ENCODE measurements at places on chromosomes 13 and 19.

DNA sequence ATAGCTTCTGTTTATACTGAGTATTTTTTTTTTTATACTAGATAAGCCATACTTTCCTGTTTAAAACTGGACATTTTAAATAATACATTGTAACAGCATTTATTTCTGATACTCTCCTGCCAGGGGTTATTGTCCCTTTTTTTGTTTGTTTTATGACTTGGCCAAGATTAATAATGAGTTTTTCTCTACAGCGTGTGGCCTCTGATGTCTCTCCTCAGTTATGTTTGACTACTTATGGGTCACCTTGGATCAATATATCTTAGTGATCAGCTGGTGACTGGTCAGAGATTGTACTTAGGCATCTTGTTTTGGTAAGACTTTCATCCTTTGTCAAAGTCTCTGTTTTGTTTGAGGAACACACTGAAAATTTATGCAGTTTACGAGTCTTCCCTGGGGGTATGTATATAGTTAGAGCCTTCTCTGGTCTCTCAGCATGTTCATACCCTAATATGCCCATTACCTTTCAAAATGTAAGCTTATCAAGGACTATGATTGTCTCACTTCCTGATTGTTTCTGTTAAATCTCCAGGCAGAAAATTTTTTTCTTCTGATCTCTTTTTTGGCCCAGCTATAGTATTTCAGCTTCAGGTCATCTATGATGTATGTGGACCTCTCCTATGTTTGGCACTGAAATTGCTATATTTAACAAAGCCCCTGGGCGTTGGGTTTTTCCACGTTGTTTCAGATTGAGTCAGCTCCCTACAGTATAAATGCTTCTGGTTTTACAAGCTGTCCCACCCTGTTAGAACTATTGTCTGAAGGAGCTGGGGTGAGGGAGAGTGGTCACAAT lies 87.9 kb downstream of the URI1 start:
- no peak for DNase-seq

GRCh38 chr19:23762884-23763711 lies 4.4 kb upstream of the ZNF681 start:
- DNase-seq = peak; percentile 79

GRCh38 chr13:37870489-37870845 lies 895 bp upstream of the TRPC4 start:
- DNase-seq = no peak

- DNase-seq = no peak
These were observed 4.7 kb downstream of the NKPD1 start for GRCh38 chr19:45156011-45156630.

DNA sequence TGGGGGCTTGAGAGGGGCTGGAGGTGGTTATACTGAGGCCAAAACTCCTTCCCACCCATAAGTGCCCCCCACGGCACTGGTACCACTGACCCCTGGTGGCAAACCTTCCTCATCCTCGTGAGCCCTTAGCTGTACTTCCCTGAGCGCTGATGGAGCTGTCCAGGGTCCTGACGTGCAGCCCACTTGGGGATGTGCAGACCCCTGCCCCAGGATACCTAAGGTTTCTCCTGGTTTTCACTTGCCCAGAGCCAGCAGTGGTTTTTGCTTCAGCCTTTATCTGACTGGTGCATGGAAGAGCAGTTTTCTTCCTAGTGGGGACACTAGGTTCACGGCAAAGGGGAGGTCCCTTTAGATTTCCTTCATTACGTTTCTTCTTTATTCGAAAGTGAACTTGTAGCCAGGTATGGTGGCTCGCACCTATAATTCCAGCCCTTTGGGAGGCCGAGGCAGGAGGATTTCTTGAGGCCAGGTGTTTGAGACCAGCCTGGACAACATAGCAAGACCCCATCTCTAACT lies 28.7 kb upstream of the KCTD15 start:
- DNase-seq = peak; percentile 11

GRCh38 chr13:28618230-28618994 lies 40.5 kb upstream of the POMP start:
- no peak for DNase-seq

DNA sequence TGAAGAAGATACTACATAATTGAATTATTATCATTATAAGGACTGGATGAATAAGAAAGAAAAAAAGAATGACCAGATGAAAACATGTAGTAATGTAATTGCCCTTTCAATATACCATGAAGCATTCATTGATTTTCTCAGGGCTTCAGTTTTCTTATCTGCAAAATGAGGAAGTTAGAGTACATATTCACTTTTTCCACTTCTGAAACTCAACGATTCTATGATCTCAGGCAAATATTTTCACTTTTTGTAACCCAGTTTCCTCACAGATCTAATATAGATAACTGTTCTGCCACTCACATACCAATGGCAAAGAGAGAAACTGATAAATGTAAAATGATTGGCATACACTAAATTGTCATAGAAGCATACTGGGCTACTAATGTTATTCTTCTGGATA lies 856.6 kb upstream of the KLHL1 start:
- DNase-seq = no peak

DNA sequence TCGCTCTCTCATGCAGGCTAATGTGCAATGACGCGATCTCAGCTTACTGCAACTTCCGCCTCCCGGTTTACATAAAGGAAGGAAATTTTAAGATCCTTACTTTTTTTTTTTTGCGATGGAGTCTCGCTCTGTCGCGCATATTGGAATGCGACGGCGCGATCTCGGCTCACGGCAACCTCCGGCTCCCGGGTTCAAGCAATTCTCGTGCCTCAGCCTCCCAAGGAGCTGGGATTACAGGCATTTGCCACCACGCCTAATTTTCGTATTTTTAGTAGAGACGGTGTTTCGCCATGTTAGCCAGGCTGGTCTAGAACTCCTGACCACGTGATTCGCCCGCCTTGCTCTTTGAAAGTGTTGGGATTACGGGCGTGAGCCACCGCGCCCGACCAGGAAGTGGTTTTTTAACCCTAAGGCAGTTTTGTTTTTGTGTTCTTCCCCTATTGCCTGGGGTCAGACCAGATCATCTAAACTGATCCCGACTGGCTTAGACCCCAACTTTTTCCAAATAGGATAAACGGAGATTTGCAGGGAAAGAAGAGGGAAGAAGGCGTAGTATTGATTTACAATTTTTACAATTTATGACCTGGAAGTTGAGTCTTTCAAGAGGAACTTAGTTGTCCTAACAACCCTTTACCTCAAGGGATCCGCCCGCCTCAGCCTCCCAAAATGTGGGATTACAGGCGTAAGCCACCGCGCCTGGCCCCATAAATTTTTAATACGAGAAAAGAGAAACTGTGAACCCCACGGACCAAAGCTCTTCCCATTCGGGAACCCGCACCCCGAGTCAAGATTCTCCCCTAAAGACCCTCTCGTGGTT lies 142.0 kb downstream of the ZNF737 start:
- DNase-seq = peak; percentile 59

GRCh38 chr13:59458908-59459579 lies 704.7 kb downstream of the DIAPH3 start:
- DNase-seq = peak; percentile 53

- DNase-seq = no peak
These were observed 415.3 kb downstream of the IRS2 start for GRCh38 chr13:109371066-109371465.

DNA sequence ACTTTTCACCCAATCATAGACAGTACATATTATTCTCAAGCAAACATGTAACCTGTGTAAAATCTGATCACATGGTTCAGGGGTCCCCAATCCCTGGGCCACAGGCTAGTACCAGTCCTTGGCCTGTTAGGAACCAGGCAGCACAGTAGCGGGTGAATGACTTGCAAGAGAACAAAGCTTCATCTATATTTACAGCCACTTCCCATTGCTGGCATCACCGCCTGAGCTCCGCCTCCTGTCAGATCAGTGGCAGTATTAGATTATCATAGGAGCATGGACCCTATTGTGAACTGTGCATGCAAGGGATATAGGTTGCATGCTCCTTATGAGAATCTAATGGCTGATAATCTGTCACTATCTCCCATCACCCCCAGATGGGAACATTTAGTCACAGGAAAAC lies 133.1 kb downstream of the MAB21L1 start:
- DNase-seq = no peak

- DNase-seq = no peak
These were observed 5.5 kb downstream of the RPL28 start for GRCh38 chr19:55391191-55391670.

GRCh38 chr13:32415019-32415418 lies 12.9 kb downstream of the N4BP2L1 start:
- no peak for DNase-seq

DNA sequence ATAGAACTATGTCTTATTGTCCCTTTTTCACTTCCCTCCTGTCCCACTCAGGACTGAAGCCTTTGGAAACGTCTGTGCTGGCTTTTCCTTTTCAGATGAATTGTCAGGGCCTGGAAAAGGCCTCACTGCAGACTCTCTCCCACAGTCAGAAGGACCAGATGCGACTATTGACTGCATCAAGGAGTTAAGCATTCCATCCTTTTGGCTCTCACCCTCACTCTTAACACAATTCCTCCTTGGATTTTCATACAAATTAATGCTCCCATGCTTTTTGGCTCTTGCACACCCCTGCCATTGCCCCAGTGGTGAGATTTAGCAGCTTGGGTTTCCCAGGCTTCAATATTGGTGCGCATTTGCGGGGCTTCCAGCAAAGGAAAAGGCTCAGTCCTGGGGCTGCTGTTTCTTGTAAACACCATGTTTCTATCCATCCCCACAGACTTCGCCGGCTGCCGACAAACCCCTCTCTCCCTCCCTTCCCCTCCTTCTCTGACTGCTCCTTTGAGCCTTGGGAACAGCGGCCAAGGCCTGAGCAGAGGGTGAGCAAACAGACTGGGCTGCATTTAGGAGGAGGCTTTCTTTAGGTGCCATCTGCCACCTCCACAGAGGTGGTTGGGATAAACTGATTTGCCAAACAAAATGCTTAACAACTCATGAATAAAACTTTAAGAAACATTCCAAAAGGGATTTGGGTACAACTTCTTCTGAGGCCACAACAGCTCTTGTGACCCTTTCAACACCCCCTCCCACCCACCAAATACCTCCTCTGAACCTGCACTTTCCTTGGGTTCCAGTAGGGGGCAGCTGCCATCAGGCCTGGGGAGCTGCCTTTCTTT lies 48.6 kb upstream of the PCDH8 start:
- peak; percentile 24 for DNase-seq

- no peak for DNase-seq
These were observed 78.4 kb upstream of the ARHGEF7 start for GRCh38 chr13:111036665-111037064.

DNA sequence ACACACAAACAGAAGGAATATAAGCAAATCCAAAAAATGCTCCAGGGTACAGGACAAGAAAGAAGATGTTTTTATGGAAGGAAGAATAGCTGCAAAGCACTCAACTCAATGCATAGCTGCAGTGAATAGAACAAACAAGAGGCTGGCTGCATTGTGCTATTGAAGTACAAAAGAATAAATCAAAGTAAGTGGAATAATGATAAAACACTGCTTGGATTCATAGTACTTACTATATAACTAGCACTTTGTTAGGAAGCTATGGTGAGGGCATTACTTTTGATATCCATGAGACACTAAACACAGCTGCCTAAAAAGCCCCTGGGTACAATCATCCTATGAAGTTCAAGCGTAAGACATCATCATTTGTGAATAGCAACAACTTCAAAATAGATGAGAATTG lies 350.1 kb downstream of the PCDH9 start:
- no peak for DNase-seq

- DNase-seq = no peak
These were observed 40.0 kb downstream of the ESD start for GRCh38 chr13:46756977-46757376.

DNA sequence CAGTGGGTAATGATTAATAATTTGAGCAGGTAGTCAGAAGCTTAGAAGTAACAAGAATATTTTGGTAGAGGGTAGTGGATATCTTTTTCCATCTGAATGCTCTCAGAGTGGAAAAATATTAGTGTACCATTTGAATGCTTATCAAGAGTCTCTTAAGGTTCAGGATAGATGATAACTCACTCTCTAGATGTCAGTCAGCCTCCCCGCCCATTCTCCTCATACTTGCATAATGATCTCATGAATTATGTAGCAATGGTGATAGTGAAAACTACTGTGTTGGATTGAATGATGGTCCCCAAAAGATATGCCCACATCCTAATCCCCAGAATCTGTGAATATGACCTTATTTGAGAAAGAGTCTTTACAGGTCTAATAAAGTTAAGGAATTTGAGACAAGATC lies 132.7 kb upstream of the KLF12 start:
- DNase-seq = no peak

- peak; percentile 17 for DNase-seq
These were observed 219.4 kb downstream of the NHLRC3 start for GRCh38 chr13:39257642-39258041.

DNA sequence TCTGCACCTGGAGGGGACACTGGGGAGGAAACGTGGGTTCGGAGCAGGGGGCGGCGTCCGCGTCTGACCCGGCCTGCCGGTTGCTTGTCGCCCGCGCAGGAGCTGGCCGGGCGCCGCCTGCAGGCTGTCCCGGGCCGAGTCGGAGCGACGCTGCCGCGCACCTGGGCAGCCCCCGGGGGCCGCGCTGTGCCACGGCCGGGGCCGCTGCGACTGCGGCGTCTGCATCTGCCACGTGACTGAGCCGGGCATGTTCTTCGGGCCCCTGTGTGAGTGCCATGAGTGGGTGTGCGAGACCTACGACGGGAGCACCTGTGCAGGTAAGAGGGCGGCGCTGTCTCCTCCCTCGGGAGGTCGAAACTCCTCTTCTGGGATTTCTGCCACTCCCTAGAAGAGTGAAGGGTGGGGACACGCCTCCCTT lies 1.3 kb downstream of the ITGBL1 start:
- DNase-seq = peak; percentile 11

DNA sequence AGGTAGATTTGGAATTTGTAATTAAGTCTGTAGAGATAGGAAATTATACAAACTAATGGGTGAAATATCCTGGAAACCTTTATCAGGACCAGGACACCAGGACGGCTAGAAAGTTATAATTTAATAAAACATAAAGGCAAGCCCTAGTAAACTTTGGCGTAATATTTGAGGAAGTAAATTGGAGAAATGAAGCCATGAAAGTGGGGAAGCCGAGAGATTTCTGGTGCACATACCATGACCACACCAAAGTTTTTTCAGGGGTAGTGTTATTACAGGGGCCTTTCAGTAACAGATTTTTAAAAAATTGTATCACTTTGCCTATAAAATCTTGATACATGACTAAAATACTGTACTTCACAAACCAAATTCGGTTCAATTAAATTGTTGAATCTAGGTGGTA lies 54.7 kb upstream of the URAD start:
- no peak for DNase-seq

DNA sequence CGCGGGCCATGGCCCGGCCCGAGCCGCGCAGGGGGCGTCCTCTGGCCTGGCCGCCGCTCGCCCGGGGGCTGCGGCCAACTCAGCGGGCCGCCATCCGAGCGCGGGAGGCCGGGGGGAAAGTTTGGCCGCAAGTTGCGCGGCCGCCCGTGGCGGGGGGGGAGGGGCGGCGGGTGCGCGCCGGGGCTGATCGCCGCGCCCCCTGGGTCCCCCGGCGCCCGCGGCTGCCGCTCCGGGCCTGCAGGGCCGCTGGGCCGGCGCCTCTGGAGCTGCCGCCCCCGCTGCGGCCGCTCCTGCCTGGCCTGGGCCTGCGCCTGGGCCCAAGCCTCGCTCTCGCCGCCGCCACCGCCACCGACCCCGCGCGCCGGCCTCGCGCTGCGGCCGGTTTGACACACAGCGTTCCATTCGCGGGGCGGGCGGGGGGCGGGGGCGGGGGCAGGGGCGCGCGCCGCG lies at the start of gene NR2F6:
Gene NR2F6, minus strand, starts transcription at position 385 of the 450 bp plus-strand sequence. CDS start 699 bp downstream, outside the sequence.
- DNase-seq = no peak

GRCh38 chr13:99191336-99191899 lies 9.2 kb upstream of the UBAC2 start:
- DNase-seq = no peak

- no peak for DNase-seq
These were observed 76.3 kb upstream of the GPR183 start for GRCh38 chr13:99383511-99383921.

GRCh38 chr13:65401315-65401714 lies 1828.8 kb downstream of the PCDH9 start:
- DNase-seq = no peak

GRCh38 chr13:47175172-47175866 lies 278.5 kb upstream of the HTR2A start:
- no peak for DNase-seq
